ENCODE measurements at places on chromosomes 4 and X. TPM values are rescaled to one million over a fixed set of nuclear protein-coding genes. Genes with fewer than 3 reads are reported as not detected.

The RAB9B gene
- 2.0 TPM for total RNA-seq

The CXCL1 gene
- 132 TPM for total RNA-seq

The DNAJB14 gene
- 56.5 TPM for total RNA-seq

The AKAP17A gene
- total RNA-seq = 48.7 TPM

The HTR2C gene
- not detected for total RNA-seq

The MMRN1 gene
- not detected for total RNA-seq

The PNMA6A gene
- 1.6 TPM for total RNA-seq

The DGKK gene
- not detected for total RNA-seq

The CT45A2 gene
- total RNA-seq = not detected

The SPINK2 gene
- total RNA-seq = not detected

The AFM gene
- not detected for total RNA-seq

The ATP1B4 gene
- not detected for total RNA-seq

The GLRA2 gene
- total RNA-seq = not detected

The CT45A3 gene
- not detected for total RNA-seq

The AP1AR gene
- 13.4 TPM for total RNA-seq

The CENPU gene
- 6.9 TPM for total RNA-seq

The C4orf17 gene
- total RNA-seq = not detected

- DNase-seq = no peak
These were observed 34.3 kb downstream of the TMEM164 start for GRCh38 chrX:110037178-110037577.

GRCh38 chr4:157244348-157244747 is 23.8 kb downstream of the GRIA2 start:
- no peak for DNase-seq

- DNase-seq = no peak
These were observed 24.7 kb downstream of the KCNE5 start for GRCh38 chrX:109600237-109600651.

GRCh38 chrX:136126872-136127406 is 20.4 kb upstream of the FHL1 start:
- no peak for DNase-seq

- no peak for DNase-seq
These were observed 13.0 kb upstream of the ELF2 start for GRCh38 chr4:139189972-139190371.

GRCh38 chrX:151825007-151825406 is 87.7 kb upstream of the MAGEA4 start:
- DNase-seq = no peak

GRCh38 chrX:38151441-38151840 is 69.2 kb downstream of the SRPX start:
- DNase-seq = no peak

- no peak for DNase-seq
These were observed 40.2 kb upstream of the NDNF start for GRCh38 chr4:121112530-121112929.

GRCh38 chrX:107526141-107526540 is 76.7 kb downstream of the FRMPD3 start:
- no peak for DNase-seq

- no peak for DNase-seq
These were observed 660 bp downstream of the GEMIN8 start for GRCh38 chrX:14029039-14029424.

- no peak for DNase-seq
These were observed 148.7 kb upstream of the CTSO start for GRCh38 chr4:156102411-156102810.

DNA sequence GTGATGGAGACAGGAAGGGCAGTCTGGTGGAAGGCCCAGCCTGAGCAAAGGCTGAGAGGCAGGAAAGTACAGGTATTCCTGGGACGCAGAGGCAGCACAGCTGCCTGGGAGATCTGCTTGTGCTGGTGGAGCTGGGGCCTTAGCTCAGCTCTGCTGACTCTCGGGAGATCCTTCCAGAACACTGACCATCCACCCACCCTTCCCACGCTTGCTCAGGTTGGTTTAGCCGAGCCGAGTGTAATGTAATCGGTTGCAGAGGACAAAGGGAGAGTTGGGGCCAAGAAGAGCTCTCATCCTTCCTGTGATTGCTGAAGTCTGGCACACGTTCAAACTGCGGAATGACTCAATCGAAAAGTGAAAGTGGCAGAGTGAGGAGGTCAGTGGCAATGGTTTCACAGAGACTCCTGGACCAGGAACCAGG is 43.1 kb upstream of the GPR78 start:
- DNase-seq = no peak

DNA sequence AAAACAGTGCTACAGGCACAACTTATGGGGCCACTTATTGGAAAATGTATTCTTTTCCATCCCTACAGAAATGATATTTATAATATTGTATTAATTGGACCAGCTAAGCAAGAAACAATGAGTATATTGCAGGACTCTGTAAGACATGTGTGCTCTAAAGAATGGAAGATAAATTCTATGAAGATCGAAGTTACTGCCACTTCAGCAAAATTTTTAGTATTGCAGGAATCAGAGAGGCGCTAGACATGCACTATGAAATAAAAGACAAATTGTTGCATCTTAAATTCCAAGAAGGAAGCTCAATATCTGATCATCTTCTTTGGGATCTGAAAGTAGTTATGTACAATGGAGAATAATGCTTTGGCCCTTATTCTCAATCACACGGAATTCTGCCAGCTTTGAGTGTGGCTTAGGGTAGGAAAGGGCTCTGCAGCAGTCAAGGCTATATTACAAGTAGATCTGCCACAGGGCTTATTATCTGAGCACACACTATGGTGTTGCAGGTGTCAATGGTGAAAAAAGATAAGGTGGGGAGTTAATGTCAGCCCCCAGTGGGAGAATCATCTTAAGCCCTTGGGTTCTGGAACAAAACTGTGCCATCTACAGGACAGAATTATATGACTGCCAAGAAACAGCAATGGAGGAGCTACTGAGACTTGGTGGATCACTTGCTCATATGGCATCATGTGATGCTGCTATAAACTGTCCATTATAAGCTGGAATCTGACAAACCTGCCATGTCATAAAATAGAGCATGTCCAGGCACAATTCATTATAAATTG is 334.0 kb upstream of the NDST3 start:
- no peak for DNase-seq

DNA sequence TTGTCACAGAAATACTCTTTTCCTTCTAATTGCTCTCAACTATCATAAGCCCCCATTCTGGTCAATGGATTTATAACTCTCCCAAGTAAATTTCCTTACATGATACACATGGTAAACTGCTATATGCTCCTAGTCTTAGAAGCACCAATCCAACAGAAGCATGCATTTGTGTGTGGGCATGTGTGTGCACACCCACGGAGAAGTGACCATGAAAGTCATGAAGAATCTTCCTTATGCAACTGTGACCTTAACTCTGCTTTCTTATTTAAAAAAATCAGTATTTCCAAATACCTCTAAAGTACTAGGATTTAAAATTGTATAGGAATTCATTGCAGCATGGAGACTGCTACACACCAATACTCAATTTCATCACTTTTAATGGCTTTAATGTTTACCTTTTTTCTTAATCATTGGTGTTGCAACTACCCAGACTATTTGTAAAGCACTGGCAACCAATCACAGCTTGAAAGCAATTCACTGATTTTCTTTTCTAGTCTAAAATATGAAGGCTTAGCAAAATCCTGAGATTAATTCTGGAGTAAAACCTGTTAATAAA is 47.6 kb downstream of the MAML3 start:
- no peak for DNase-seq

- no peak for DNase-seq
These were observed 201.6 kb downstream of the CPE start for GRCh38 chr4:165580351-165580905.

DNA sequence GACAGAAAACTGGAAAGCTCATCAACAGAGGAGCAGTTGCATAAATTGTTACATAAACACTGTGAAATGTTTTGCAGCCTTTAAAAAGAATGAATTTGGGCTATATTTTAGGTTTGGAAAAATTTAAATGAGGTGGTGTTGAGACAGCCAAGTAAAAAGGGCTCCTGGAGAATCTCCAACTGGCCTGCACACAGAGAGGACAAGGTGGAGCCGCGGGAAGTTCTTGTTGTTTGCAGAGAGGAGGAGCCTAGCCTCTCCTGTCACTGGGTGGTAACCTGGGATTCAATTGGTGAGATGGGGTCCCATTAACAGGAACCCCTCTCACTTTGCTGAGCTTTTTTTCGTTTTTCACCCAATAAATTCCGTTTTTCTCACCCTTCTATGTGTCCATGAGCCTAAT is 13.4 kb downstream of the GIMD1 start:
- DNase-seq = no peak

GRCh38 chr4:129532573-129532972 is 436.6 kb downstream of the C4orf33 start:
- DNase-seq = no peak

DNA sequence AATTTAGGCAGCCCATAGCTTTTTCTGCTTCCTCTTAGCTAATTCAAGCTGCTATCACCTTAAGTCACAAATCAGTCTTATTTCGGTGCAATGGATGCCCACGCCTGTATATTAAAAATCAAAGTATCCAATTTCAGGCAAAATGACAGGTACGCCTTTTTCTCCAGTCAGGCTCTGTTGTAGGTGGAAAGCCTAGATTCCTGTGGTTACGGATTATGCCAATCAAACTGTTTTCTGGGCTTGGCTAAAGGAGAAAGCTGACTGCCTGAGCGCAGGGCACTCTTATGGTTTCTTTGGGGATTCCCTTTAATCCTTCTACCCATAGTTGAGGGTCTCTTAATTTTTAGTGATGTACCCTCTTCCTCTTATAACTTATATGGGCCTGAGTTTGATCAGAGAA is 550.5 kb downstream of the PDHA2 start:
- DNase-seq = no peak

- no peak for DNase-seq
These were observed 205.4 kb downstream of the DCLK2 start for GRCh38 chr4:150283689-150284088.

GRCh38 chr4:5052204-5052702 is 973 bp downstream of the STK32B start:
- peak; percentile 79 for DNase-seq

- no peak for DNase-seq
These were observed 11.7 kb downstream of the PHEX start for GRCh38 chrX:22043872-22044271.

- no peak for DNase-seq
These were observed 309.3 kb downstream of the ANK2 start for GRCh38 chr4:113358784-113359183.

DNA sequence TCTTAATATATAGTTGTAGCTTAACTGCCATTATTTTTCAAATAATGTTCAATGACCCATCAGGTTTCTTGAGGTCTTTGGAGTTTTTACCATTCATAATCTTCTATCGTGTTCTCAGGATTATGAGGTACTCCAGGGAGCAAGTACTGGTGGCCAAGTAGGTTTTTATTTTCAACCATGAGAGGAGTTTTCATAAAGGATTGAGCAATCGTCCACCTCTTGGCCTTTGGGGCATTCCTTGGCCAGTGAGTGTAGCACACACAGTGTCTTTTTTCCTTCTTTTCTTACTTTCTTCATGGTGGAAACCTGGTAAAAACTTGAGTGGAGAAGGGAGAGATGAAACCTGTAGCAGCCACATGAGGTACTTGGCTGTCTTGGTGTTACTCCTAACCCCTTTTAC is 567.0 kb upstream of the NR3C2 start:
- DNase-seq = no peak

DNA sequence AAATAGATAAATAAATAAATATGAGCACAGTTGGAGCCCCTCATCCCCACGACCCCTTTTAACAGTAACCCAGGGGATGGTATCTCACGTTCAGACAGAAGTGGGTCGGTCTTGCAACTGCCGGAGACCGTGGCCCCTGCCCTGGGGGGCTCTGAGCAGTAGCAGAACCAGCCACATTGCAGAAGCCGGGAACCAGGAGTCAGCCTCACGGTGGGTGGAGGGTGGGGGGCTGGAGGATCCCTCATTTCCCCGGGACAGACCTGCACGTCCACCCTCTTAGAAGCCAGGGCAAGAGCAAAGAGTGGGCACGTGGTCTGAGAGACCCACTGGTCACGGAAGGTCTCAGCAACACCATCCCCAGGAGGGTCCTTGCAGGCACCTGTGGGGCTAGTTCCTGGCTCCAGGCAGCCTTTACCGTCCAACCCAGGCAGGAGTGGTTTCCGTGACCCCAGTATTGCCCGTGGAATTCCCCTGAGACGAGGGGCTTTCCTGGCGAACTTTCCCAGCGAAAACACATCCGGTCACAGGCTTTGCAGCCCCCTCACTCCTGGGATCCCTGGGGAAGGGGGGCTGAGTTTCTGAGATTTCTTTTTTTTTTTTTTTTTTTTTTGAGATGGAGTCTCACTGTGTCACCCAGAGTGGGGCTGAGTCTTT is 8.8 kb upstream of the IL3RA start:
- DNase-seq = no peak

DNA sequence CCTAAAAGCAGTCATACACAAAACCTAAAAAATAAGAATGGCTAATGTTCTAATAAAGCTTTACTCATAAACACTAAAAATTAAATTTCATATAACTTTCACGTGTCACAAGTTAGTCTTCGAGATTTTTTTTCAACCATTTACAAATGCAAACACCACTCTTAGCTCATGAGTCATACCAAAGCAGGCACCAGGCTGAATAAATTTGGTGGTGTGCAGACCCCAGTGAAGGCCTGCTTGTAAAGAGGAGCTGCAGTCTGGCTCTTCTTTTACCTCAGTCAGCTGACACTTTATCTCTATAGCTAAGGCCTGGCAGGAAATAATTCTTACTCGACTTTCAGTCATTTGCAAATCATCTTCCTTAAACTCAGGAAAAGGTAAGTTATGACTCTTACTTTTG is 37.4 kb downstream of the CLOCK start:
- no peak for DNase-seq

DNA sequence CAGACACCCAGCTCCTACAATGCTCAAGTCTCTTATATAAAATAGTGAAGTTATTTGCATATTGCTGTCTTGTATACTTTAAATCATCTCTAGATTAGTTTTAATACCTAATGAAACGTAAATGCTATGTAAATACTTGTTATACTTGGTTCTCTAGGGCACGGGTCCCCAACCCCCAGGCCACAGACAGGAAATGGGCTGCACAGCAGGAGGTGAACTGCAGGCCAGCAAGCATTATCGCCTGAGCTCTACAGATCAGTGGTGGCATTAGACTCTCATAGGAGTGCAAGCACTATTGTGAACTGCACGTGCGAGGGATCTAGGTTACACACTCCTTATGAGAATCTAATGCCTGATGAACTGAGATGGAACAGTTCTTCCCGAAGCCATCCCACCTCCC is 395.9 kb upstream of the EMCN start:
- DNase-seq = no peak

GRCh38 chrX:50718776-50719175 is 95.2 kb downstream of the SHROOM4 start:
- no peak for DNase-seq

GRCh38 chrX:43165343-43165920 is 387.5 kb upstream of the PPP1R2C start:
- DNase-seq = no peak

Measured in osteocyte (in vitro differentiated cells).